HL-60 (cell line): ENCODE measurements at places on chromosomes 13 and 19.

GRCh38 chr19:11673608-11674041 is 65.1 kb downstream of the ZNF823 start:
- no peak for DNase-seq

GRCh38 chr13:90592943-90593342 is 754.5 kb upstream of the MIR17HG start:
- no peak for DNase-seq

GRCh38 chr19:55058781-55059610 is 4.0 kb downstream of the RDH13 start:
- DNase-seq = no peak

- DNase-seq = no peak
Measured at GRCh38 chr19:14391156-14391821, 10.0 kb downstream of the ADGRE5 start.

DNA sequence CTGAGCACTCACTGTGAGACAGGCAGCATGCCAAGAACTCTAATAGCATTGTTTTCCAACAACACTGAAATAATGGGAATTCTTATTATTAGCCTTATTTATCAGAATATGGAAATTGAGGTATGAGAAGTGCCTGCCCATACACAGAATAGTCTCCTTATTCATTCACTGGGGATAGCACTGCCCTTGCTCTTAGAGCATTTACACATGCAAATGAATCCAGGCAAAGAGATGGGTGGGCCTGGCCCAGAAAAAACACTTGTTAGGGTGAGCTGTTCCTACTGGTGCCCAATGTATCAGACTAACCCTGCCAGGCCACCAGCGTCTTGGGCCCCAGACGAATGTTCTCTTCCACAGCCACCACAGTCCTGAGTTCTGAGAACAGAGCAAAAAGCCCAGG is 112.9 kb downstream of the TUBA3C start:
- no peak for DNase-seq

DNA sequence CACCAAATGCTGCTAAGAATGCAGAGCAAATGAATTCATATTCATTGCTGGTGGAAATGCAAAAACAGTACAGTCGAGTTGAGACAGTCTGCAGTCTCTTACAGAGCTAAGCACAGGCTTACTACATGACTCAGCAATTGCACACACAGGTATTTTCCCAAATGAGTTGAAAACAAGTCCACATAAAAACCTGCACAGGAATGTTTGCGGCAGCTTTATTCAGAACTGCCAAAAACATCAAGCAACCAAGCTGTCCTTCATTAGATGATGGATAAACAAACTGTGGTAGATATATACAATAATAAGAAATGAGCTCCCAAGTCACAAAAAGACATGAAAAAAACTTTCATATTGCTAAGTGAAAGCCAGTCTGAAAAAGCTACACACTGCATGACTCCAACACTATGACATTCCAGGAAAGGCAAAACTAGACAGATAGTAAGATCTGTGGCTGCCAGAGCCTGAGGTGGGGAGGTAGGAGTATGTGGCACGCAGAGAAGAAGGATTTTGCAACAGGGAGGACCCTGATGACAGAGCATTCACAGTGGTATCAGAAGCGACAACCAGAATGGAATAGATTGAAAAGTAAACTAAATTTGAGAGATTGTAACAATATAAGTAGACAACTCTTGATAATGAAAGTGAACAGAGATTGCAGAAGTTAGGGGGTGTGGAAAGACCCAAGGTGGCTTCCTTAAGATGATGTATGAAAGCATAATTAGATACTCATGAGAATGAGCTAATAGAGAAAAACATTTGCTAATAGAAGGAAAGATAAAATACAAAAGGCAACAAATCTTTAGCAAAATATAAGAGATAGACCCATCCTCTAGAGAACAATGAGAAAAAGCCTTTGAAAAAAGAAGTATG is 52.7 kb downstream of the TSC22D1 start:
- DNase-seq = no peak

DNA sequence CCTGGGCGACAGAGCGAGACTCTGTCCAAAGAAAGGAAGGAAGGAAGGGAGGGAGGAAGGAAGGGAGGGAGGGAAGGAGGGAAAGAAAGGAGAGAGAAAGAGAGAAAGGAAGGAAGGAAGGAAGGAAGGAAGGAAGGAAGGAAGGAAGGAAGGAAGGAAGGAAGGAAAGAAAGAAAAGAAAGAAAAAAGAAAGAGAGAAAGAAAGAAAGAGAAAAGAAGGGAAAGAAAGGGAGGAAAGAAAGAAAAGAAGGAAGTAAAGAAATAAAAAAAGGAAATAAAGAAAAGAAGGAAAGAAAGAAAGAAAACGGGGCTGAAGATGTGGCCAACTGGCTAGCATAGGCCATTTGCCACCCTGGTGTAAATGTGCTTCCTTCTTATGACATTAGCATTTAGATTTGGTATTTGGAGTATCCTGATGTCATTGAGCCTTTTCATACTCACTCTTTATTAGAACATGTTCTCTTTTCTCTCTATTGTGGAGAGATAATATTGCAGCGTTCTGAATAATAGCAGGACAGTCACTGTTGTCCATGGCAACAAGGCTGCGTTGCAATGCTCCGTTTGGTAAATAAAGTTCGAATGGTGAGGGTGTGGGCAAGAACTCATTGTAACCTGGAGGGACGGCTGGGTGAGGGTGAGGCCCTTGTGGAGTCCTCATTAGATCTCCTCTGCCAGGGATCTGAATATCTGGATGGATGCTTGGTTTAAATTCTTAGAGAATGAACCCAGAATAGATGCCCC is 173.9 kb upstream of the UBL3 start:
- DNase-seq = no peak

GRCh38 chr13:63910511-63910910 is 2494.9 kb upstream of the PCDH20 start:
- DNase-seq = no peak

DNA sequence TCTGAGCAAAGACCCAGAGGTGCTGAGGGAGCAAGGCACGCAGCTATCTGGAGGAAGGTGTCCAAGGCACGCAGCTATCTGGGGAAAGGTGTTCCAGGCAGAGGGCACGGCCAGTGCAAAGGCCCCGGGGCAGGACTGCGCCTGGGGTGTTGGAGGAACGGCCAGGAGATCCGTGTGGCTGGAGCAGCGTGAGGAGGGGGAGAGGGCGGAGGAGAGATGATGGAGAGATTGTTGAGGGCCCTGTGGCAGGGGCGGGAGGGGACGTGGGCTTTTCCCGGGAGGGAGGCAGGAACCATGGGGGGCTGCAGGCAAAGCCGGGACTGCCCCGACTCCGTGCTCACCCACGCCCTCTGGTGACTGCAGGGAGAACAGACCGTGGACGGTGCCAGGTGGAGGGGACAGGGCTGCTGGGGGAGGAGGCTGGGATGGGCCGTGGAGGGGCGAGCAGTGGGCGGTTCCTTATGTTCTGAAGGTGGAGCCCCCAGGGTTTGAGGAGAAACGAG is 13.3 kb upstream of the MISP start:
- peak; percentile 52 for DNase-seq

- DNase-seq = no peak
Measured at GRCh38 chr13:107192289-107192688, 624.4 kb upstream of the ARGLU1 start.

GRCh38 chr19:39506944-39507714 is 7.8 kb upstream of the SELENOV start:
- peak; percentile 57 for DNase-seq

- peak; percentile 43 for DNase-seq
Measured at GRCh38 chr19:48900477-48901406, 630 bp downstream of the NUCB1 start.

DNA sequence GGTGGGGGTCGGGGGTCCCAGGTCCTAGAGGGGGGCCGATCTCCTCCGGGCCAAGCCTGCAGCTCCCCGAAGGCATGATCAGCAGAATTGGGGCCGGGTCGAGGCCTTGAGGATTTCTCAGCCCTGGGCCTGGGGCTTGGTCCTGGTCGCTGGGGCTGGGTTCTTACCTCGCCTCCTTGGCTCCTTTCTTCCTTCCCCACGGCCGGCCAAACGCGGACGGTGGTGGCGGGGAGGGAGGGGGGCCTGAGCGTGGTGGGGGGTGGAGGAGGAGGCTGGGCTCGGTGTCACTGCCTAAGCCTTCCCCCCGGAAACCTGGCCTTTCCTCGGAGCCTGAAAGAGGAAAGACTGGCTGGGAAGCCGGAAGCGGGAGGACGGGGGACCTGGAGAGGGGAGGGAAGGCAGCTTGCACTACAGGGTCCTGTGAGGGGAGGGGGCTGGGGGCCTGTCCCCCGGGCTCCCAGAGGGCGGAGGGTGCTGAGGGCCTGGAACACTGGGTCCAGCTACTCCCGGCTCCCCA is at the start of gene ZNF579:
Gene ZNF579, minus strand, starts transcription at position 221 of the 517 bp plus-strand sequence. CDS start 1,209 bp downstream, outside the sequence.
- DNase-seq = peak; percentile 85

DNA sequence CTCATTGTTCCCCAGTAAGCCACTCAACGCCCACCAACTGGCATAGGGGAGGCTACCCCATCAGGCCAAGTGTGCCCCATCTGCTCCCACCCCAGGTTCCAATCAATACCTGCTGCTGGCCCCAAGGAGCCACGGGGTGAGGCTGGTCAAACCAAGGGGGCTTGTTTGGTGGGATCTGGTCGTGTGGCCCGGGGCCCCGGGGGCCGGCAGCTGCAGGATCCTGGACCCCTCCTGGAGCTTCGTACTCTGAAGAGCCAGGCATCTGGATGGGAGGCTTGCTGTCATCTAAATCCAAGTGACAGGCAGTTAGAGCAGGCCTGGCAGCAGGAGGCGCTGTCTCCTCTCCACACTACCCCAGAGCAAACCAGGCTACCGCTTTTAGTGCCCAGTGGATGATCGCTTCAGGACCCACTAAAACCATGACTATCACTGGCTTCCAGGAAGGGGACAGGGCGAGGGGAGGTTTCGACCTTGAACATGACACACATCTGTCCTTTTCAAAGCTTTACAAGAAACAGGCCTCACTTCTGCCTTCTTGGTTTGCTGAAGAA is 14.2 kb downstream of the CHERP start:
- peak; percentile 30 for DNase-seq

DNA sequence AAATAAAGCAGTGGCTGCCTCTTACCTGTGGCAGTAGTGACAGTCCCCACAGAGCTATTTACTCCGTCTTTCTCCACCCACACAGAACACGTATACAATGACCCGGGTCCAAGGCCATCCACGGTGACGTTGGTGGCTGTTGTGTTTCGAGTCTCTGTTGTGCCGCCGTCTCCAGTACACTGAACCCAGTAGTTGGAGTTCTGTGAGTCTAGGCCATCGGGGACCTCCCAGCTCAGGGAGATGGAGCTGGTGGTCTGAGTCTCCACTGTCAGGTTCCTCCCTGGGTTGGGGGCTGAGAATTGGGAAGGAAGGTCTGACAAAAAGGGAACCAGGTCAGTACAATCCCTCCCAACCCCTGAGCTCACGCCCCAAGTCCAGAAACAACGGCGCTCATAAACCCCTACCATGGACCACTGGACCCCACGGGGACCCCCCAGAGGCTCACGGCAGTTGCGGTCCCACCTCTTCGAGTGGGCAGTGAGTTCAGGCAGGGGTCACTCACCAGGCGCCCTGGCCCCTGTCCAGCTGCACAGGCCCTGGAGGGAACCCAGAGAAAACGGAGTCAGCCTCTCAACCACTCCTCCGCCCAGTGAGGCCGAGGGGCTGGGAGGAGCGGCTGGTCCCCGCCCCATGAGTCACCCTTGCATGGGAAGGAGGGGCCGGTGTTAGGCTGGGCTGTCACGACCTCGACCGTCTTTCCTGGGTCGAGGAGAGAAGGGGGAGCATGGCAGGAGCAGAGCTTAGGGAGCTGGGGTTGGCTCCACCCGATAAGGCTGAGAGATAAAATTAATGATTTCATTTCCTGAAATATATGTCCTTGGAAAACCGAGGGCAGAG is 2.4 kb downstream of the PTPRH start:
- DNase-seq = no peak

DNA sequence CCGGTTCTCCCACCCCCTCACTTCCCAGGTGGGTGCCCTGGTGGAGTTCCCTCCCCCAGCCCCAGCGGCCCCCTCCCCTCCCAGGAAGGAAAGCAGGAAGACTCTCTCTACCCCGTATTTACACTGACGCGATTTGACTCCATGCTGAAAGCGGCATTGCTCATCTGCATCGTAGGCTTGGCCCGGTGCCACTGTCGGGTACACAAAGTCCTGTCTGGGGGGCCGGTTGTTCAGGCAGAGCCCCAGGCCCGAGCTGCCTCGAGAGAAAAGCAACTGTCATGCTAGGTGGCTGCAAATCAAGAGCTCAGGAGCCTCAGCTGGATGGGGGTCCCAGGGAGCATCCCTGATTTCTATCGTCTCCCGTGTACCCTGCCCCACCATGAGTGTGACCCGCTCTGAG is 14.9 kb downstream of the ADAMTS10 start:
- no peak for DNase-seq

GRCh38 chr19:20038358-20039202 is 725 bp downstream of the ZNF682 start:
- no peak for DNase-seq

DNA sequence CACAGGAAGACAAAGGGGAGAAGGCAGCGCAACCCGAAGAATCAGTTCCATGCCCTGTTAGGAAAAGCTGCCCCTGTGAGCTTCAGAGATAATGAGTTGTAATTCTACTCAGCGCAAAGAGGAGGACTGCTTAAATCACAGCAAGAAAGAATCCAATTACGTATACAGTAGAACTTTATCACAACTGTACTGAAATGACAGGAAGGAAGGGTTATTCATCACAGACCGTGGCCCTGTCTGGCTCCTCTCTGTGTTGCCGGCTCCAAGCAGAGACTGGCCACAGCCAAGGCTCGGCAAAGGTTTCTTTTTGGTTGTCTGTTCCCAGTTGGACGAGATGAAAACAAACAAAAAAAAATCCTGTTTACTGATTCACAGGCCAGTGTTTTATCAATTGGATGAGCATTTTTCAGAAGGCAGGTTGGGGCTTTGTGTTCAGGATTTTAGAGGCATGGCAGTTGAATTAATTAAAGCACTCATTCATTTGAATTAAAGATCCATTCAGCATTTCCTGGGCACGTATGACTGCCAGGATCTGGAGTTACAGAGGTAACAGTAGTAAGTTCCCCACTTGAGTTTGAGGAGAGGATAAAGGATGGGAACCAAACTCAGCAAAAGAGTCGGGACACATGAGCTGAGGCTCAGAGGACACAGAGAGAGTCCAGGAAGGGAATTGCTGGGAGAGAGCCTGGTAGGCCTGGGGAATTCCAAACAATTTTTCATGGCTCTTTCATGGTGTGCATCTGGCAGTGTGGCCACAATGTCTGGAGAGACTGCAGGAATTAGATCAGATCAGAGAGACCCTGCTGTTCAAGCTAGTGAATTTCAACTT is 341.0 kb downstream of the DNAJC15 start:
- no peak for DNase-seq

DNA sequence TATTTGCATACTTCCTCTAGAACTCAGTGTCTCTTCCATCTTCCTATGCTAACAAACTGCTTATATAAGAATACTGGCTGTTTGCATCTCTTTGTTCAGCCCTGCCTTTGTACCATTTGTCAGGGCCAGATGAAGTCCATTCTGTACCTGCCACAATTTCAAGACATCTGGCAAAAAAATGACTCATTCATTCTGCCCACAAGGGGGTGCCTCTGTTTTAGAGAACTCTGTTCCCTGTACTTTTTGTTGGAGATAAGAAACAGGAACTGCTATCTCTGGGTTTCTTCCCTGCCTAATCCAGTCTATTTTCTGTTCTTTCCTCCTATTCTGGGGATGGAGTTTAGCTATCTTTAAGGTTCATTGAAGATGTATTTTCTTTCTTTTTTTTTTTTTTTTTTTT is 23.0 kb downstream of the ZNF568 start:
- no peak for DNase-seq
